ENCODE measurements at places on chromosomes 13 and 19.

DNA sequence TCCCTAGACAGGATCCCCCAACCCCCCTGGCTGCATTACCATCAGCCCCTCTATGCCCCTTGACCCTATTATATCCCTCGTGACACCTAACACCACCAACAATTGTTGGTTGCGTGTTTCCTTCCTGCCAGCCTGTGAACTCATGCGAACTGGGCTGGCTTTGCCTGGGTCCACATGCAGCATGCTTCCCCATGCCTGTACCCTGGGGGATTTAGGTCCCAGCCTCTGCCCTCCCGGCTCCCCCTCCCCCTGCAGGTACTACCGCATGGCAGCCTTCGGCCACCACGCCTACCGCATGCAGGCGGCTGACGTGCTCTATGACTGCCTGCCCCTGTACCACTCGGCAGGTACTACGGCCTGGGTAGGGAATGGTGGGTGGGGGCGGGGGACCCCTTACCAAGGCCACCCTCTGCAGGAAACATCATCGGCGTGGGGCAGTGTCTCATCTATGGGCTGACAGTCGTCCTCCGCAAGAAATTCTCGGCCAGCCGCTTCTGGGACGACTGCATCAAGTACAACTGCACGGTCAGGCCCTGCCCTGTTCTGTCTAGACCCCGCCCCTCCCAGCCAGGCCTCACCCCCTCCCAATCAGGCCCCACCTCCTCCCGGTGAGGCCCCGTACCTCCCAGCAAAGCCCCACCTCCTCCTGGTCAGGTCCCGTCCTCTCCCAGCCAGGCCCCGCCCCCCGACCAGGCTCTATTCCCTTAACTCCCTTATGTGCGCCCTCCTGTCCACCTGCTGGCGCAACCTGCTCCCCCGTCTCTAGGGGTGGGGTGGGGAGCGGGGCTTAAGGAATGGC lies 18.5 kb downstream of the SLC27A1 start:
- DNase-seq: peak; percentile 33

DNA sequence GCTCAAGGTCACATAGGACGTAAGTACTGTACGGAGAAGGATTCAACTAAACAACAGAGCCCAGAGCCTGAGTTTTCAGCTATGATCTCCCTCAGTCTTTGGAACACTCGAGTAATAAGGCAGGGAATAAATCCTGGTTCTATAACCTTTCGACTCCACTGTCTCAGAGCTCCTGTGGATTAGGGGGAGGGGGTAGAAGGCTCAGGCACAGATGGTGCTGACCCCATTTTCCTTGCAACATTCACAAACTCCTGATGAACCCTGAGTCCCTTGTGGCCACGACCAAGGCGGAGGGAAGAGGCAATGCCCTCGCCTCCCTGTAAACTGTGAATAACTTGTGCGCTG lies 21.4 kb downstream of the NOVA2 start:
- no peak for DNase-seq

GRCh38 chr19:35248310-35249145 lies at the start of gene LSR:
TSS of gene LSR (plus strand) at chr19:35249002. CDS start at chr19:35249023, 21 bp downstream.
- DNase-seq: peak; percentile 91

DNA sequence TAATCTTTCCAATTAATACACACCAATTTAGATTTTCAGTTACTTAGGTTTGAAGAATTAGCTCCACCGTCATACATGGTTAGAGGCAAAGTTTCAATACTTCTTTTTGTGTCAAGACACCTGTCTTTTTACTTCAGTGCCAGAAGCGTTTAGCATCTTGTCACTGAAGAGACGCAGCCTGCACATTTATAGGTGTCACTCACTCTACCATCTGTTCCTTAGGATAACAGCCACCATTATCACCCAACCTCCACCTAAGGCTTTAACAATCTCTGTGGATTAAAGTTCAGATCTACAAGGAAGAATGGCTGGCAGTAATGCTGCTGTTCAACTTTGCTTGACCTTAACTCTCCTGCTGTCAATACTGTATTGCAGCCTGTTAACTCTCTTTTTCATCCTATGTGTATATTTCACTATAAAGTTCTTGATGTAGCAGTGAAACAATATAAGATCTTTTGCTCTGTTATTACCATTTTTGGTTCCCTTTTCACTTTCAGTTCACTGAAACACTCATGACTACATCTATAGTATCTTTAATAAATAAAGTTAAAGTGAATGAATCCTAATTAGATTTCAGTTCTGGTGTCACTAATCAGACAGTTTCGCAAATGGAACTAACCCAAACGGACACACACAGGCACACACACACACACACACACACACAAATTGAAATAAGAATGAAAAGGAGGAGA lies 435.6 kb downstream of the PCDH9 start:
- DNase-seq: no peak

GRCh38 chr19:46925548-46925950 lies 64.8 kb downstream of the ARHGAP35 start:
- no peak for DNase-seq

DNA sequence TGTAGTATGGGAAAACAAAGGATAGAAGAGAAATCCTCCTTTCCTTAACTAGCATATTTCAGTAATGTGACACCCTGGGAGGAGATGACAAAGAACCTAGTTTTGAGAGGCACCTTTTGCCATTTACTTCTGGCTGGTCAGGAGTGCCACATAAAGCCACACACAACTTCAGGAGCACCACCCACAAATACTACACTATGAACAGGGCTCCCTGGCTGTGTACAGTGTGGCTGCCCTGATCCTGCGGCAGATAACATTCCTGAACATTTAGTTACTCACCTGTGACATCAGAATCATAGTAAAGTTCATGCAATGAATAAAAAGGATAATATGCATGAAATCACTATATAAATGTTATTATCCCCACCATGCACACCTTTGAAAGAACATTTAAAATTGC lies 17.4 kb upstream of the IRS2 start:
- no peak for DNase-seq

GRCh38 chr19:15431396-15432017 lies 12.7 kb upstream of the AKAP8L start:
- DNase-seq: no peak

GRCh38 chr13:20247403-20247802 lies 15.3 kb upstream of the GJB6 start:
- DNase-seq: no peak

GRCh38 chr13:87093399-87093798 lies 577.8 kb upstream of the SLITRK5 start:
- DNase-seq: no peak

DNA sequence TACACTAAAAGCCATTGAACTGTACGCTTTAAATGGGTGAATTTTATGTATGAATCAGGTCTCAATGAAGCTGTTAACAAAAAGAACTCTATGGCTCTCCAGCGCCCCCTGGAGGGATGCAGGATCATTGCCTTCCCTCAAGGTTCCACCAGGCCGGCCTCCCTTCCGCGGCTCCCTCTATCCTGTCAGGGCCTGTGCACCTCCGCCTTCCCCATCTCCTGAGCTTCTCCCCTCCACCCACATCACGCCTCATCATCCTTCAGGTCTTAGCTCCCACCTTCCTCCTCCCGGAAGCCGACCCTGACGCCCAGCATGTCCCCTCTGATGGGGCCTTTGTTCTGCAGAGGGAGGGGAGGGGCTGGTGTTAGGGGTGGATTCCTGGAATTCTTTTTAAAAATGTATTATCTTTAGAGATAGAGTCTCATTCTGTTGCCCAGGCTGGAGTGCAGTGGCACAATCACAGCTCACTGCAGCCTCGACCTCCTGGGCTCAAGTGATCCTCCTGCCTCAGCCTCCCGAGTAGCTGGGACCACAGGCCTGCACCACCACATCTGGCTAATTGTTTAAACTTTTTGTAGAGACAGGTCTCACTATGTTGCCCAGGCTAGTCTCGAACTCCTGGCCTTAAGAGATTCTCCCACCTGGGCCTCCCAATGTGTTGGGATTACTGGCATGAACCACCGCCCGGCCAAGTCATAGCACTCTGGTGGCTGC lies 27.7 kb downstream of the MEIS3 start:
- DNase-seq: peak; percentile 67

DNA sequence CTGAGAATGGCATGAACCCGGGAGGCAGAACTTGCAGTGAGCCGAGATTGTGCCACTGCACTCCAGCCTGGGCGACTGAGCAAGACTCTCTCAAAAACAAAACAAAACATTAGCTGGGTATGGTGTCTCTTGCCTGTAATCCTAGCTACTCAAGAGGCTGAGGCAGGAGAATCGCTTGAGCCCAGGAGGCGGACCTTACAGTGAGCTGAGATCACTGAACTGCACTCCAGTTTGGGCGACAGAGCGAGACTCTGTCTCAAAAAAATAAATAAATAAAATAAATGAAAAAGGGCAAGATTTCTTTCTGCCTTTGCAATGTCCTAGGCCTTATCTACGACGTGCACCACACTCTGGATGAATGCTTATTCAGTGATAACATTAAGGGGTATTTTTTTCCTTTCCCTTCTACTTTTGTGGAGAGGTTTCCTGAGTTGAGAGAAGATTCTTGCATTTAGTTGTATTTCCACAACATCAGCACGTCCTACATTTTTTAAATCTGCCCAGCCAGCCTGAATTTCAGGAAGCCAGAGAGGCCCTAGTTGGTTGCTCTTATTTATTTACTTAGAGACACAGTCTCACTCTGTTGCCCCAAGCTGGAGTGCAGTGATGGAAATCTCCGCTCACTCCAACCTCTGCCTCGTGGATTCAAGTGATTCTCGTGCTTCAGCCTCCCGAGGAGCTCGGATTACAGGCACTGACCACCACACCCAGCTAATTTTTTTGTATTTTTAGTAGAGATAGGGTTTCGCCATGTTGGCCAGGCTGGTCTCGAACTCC lies 26.1 kb upstream of the OR1M1 start:
- no peak for DNase-seq

DNA sequence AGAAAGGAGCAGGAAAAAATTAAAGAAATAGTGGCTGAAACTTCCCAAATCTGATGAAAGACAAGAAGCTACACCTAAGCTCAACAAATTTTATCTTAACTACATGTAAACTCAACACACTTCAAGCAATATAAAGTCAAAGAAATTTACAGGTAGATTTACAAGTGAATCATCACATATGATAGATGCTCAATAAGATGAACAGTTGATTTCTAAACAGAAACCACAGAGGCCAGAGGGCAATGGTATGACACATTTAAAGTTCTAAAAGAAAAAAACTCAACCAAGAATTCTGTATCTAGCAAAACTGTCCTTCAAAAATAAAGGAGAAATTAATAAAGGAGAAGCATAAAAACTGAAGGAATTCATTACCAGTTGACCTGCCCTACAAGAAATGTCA lies 39.3 kb upstream of the ZNF780A start:
- DNase-seq: no peak

- no peak for DNase-seq
Observed at GRCh38 chr19:16025108-16026101, 50.9 kb upstream of the TPM4 start.

- DNase-seq: no peak
Observed at GRCh38 chr13:46736541-46737310, 60.2 kb downstream of the ESD start.

- DNase-seq: peak; percentile 65
Observed at GRCh38 chr13:99988529-99989275, 7.1 kb downstream of the ZIC2 start.

DNA sequence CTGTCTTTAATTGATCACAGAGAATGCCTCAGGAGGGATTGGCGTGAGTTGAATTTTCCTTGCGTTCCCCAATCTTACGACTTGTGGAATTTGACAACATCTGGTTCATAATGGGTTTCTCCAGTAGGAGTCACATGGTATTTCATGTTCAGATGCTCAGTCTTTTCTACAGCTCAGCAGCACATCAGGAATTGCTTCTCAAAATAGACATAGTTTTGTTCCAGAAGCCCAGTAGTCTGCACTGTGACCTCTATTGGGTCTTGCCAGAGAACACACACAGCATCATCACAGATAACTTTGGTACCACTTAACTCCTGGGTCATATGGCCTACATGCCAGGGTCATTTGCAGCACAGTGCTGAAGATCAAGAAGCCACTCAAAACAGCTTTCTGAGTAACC lies 282.5 kb upstream of the HTR2A start:
- DNase-seq: no peak

DNA sequence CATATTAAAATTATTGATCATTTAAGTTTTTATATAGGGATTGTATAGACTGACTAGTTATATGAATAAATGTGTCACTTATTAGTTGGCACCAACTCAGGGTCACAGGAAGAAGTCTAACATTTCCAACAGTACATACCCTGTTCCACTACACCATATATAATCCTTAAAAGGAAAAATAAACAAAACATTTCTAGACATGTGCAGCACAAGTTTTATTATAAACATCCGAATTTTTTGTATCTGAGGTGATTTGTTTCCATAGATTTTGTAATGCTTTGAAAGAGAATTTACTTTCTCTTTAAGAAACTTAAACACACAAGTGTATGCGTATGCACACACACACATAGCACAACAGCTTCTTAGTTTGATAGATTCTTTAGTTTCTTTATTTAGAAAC lies 418.6 kb upstream of the GPC6 start:
- no peak for DNase-seq

GRCh38 chr13:30593001-30593400 lies 24.7 kb upstream of the USPL1 start:
- DNase-seq: no peak

- no peak for DNase-seq
Observed at GRCh38 chr13:34883396-34883795, 58.7 kb upstream of the NBEA start.

DNA sequence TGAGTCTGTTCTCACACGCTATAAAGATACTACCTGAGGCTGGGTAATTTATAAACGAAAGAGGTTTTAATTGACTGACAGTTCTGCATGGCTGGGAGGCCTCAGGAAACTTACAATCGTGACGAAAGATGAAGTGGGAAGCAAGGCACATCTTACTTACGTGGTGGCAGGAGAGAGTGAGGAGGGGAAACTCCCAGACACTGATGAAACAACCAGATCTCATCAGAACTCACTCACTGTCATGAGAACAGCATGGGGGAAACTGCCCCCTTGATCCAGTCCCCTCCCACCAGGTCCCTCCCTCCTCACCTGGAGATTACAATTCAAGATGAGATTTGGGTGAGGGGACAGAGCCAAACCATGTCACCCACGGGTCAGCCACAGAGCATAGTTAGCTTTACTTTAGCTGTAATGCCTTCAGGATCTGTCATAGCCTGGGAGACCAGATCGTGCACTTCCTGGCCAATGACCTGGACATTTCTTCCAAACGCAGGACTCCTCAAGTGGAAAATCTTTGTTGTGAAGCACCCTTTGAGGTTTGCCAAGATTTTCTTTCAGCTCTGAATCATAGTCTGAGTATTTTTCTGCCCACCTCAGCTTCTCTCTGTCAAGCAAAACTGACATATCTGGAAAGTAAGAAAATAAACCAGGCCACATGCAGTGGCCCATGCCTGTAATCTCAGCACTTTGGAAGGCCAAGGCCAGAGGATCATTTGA lies 25.2 kb upstream of the HIF3A start:
- DNase-seq: no peak

DNA sequence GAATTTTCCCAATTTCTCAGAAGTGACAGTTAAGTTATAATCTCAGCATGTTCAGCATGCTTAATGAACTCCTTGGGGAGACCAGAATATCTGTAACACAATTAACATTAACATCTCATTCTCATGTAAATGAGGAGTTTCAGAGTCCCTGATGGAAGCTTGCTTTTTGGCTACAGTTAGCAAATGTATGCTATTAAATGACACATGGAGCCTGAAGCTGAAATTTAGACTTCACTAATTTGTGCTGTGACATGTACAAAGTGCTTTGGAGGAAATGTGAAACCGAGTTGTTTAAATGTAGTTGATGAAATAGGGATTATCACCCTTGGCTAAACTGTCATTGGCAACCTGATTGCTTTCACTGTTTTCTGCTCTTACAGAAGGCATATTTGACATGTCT lies 2265.1 kb upstream of the PCDH20 start:
- DNase-seq: peak; percentile 6
